AG04449 (cell line): ENCODE measurements at places on chromosomes 7 and 10.

GRCh38 chr7:88344956-88345832, 38.5 kb upstream of the STEAP4 start:
- DNase-seq, result no peak

GRCh38 chr10:90888387-90888786, 16.6 kb downstream of the RPP30 start:
- no peak for DNase-seq

DNA sequence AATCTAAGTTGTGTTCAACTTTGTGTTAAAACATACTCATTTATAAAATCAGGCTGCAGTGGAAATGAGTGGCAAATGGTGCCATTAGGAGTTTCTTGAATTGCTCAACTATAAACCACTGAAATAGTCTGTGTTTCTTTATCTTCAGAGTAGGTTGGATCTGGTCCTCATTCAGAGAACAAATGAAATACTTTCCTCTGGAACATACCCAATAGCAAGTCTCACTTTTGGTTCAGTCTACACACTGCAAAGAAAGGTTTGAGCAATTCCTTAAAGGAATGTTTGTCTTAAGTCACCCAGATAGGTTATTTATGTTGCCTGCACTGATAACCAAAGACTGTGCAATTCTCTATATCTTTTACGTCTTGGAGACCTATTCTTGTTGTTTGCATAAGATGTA, 62.5 kb downstream of the ABCB4 start:
- DNase-seq, result peak; percentile 28

- no peak for DNase-seq
Measured at GRCh38 chr10:106982268-106982667, 182.2 kb downstream of the SORCS1 start.

GRCh38 chr7:141511316-141511675, 39.9 kb upstream of the AGK start:
- DNase-seq, result no peak

DNA sequence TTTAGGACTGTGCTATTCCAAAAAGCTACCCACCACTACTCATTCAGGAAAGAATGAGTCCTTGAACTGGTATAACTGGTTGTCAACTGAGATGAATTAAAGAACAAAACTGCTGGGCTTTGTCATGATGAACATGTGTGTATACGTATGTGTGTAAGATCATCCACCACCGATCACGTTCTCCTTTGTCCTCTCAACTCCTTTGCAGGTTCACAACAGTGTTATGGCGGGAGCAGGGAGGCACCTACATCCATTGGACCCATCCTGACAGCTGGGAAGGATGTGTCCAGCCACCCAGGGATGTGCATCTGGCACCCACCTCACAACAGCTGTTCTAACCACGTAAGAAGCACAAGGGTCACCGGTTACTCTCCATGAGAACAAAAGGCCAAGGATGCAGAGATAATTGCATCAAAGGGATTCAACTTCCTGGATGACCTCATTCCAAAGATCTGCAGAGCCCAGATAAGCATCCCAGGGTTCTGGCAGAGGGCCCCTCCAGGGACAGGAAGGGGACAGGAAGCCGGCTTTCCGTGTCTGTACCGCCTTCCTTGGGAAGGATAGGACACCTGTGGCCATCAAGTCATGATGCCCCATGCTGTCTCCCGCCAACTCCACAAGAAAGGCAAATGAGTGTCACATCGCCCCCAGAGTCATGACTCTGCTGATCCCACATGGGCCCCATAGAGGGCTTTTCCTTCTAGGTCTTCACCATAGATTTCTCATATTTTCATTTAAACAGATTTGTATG, 66.1 kb downstream of the STEAP1B start:
- no peak for DNase-seq

GRCh38 chr7:32522746-32523530, 27.6 kb downstream of the AVL9 start:
- no peak for DNase-seq

DNA sequence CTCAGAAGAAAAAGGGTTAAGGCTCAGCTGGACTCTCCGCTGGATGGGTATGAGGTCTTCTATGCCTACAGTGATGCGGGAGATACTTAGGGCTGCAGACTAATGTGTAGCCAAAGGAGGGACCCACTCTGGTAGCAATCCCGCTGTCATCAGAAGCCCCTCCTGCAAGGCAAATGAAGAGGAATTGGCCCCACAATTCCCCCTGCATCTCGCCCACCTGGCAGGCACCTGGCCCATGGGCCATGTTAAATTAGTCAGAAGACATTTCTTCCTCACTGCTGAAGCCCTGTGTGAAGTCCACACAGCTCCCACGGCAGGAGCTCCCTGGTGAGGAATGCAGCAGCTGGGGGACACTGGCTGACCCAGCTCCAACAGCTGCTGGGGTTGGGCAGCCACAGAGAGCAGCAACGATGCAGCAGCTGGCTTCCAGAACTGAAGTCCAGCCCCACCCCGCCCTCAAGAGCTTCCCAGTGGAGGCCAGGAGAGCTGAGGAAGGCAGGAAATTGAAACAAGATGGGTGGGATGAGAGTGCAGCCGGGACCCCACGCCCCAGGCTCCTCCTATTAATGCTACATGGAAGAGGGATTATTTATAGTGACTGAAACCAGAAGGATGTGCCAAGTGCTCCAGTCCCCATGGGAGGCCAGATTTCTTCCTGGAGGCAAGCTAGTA, 5.5 kb downstream of the VSTM4 start:
- no peak for DNase-seq

DNA sequence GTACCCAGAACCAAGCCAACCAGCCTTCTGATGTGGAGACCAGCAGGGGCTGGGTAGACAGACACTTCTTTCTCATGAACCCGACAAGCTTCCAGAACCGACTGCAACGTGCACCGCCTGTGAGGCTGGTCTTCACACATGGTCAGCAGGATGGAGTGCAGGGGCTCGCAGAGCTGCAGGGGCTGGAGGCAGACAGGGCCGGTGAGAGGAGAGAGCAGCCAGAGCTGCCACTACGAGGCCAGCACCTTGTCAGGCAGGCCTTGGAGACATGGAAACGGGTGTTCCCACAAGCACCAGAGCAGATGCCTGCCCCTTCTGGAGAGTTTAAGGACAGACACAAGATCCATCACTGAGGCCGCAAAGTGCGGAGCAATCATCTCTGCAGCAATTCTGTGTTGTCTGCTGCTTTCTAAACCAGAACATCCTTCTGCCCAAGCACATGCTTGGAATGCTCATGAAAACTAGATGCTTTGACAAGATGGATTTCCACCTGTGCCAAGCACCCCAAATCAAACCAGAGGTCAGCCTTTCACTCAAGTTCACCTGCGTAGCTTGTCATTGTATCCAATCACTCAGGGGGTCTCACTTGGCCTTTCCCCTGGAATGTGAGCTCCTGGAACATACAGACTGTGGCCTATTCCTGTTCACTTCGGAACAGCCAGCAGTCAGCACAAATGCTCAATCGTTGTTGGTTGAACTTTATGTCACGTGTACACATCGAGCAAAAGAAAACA, 32.2 kb downstream of the FRMPD2 start:
- DNase-seq, result no peak

DNA sequence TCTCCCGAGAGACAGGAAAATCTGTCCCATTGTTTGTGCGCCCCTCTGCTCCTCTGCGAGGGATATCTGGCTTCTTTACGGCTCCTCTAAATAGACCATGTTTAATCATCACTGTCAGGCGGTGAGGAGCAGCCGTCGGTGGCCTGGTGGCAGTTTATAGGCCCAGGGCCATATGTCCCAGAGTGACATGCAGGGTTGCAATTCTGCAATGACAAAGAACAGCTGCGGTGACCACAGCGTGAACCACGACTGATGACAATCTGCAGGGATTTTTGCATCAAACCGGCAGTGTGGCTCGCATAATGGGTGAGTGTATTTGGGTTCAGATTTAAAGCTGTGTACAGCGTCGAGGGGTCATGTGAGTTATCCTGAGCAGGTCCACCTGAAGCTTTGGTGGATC, 41.5 kb downstream of the GATA3 start:
- no peak for DNase-seq

DNA sequence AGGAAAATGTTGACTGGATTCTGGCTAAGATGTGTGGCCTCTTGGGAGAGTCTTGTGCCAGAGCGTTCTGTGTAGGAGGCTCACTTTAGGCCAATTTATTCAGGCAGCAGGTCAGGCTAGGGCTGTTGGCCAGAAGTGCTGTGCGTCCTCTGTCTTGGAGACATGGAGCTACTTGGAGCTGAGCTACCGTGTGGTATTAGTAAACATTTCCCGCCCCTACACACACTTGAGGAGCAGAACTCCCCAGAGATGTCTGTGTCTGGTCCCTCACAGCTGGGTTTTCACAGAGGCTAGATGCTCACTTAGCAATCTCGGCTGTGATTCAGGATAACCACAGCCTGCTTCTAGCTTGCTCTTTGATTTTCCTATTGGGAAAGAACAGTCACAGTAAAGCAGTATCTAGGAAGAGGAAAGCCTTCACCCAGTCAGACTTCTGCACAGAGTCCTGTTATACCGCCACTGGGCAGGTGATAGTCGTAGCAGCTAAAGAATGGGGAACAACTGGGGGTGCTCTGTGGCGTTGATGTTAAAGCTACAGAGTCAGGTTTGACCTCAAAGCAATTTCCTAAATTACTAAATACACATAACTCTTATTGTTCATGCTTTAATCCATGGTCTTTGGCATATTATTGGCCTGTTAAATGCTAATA, 86.7 kb downstream of the MDFIC start:
- DNase-seq, result no peak

DNA sequence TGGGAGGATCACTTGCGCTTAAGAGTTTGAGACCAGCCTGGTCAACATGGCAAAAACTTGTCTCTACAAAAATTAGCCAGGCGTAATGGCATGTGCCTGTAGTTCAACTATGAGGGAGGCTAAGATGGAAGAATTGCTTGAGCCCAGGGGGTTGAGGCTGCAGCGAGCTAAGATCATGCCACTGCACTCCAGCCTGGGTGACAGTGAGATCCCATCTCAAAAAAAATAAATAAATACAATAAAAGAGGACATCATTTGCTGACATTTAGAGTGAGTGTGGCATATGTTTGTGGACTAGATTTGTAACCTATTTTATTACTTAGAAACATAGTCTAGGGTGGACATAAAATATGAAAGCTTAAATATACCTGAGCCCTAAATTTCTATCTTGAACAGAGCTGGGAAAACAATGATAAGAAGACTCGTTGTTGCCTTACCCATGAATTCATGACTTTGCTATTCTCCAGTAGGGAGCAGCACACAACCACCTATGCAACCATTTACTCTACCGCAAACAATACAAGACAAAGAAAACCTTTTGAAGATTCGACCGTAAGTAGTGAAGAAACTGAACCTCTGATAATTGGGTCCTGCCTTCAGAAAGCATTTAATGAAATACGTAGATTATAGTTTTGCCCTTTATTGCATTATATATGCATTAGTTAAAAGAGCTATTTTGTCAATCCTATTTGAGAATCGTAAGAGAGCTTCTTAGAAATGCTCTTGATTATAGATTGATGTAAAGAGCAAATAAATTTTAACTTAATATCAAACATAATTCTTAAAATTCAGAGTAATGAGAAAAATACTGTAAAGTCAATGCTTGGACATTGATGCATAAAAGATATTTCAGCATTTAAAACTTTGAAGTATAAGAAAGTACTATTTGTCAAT, 83.5 kb downstream of the GNAT3 start:
- DNase-seq, result no peak

- no peak for DNase-seq
Measured at GRCh38 chr10:96768136-96768535, 47.8 kb upstream of the PIK3AP1 start.

DNA sequence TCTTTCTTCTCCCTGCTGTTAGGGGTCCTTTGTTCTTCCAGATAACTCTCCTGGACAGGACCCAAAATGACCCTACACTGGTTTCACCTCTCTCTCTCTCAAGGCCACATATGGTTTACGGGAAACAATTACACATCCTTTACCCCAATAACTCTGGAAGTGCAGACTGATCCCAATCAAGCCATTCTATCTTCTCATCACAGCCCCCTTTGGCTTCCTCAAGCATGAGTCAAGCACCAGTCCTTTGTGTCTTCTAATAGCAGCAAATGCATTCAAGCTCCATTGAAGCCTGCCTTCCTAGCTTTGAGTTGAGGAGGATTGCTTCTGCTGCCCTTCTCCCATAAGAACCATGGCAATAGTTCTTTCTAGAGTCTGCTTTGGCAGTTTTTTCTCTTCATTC, 20.2 kb downstream of the C10orf67 start:
- no peak for DNase-seq

DNA sequence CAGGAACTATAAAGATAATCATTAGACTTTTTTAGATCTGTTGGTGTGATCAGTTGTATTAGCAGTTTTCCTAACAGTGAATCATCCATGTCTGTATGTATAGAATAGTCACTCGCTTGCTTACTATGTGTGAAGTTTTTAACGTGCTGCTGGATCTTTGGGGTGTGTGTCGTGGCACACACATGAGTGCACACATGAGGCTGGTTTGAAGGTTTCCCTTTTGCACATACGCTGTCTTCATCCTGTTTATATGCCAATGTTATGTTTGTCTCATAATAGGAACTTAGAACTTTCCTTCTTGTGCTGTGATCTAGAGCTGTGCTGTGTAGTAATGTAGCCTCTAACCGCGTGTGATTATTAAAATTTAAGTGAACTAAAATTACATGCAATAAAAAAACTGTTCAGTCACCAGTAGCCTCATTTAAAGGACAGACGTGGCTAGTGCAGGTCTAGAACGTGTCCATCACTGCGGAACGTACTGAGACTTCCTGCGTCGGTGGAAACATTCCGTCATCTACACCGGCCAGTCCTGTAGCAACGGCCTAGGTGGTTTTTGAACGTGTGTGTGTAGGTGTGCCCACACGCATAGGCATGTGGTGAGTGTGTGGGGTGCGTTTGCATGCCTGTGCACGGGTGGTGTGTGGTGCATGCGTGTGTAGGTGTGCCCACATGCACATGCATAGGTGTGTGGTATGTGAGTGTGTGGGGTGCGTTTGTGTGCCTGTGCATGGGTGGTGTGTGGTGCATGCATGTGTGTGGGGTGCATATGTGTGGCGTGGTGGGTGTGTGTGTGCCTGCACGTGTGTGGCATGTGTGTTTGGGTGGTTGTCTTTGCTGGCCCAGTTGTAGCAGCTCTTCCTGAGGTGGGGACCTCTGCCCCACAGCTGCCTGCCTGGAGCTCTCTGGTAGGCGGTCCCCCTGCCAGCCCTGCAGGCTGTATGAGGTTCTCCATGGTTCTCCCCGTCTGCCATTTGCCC, 56.6 kb downstream of the INPP5A start:
- no peak for DNase-seq

- no peak for DNase-seq
Measured at GRCh38 chr10:79137300-79137756, 68.6 kb downstream of the ZMIZ1 start.

DNA sequence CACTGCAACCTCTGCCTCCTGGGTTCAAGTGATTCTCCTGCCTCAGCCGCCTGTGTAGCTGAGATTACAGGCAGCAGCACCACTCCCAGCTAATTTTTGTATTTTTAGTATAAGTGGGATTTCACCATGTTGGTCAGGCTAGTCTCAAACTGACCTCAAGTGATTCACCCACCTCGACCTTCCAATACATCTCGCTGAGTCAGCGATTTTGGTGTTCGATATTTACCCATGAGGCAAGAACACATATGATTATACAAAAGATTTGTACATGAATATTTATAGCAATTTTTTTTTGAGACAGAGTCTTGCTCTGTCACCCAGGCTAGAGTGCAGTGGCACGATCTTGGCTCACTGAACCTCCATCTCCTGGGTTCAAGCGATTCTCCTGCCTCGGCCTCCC, 19.8 kb downstream of the PNLIP start:
- DNase-seq, result no peak
